ENCODE measurements at places on chromosomes 13 and 19.

DNA sequence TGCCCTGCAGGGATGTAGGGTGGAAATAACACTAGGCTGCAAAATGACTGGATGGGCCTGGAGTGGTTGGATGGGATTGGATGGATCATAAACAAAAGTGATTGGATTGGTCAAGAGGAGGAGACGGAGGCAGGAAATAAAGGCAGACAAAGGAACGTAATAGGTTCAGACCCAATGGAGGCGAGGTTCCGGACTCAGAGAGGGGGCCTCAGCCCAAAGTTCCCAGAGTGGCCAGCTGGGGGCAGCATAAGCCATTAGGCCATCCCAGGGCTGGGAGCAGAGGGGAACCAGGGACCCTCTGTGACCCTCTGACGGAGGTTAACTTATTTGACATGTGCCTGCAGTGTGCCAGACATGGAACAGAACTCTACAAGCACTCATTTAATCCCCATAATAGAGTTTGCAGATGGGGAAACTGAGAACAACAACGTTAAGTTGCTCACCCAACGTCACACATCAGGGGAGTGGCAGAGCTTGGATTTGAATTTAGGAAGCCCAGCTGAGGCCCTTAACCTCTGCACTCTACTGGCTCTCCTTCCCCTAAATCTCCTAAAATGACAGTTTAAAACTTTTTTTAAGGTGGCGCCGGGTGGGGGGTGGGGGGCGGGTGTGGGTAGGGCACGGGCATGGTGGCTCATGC lies 15.3 kb upstream of the MAP1S start:
- DNase-seq = no peak

GRCh38 chr19:1507763-1508506 lies 4.9 kb downstream of the ADAMTSL5 start:
- peak; percentile 58 for DNase-seq

DNA sequence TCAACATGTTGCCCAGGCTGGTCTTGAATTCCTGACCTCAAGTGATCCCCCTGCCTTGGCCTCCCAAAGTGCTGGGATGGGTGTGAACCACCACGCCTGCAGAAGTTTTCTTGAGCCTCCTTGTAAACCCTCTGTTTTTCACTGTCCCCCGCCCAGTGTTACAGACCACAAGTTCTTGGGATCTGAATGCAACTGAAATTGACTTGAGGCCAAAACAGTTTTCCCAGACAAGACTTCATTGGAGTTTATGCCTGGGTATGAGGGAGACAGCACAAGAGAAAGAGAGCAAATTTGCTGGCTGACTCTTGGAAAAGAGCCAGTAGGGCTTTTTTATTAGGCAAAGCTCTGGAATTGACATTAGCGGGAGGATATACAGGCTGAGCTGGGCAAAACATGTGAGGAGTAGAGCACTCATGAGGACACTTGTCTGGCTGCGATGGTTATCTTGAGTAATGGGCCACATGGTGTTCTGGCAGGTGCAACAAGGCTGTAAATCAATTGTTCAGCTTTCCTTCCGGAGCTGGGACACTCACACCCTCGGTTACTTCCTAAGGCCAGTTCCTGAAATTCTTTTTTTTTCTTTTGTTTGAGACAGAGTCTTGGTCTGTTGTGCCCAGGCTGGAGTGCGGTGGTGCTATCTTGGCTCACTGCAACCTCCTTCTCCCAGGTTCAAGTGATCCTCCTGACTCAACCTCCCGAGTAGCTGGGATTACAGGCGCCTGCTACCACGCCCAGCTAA lies 12.7 kb upstream of the HNRNPL start:
- DNase-seq = no peak

DNA sequence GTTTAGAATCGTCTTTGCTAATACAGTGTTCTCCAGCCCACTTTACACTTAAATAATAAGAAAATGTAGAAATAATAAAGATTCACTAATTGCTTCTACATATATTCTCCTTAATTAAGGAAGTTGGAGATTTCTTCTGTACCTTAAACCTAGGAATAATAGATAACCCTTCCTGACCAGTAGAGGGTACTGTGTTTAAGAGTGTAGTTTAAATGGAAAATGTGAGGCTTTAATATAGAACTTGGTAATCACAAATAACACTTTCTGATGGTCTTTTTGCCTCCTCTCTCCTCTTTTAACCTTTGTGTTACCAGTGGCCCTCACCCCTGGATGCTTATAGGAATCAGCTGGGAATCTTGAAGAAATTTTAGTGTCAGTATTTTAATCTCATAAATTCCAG lies 20.7 kb downstream of the POMP start:
- DNase-seq = no peak

- DNase-seq = no peak
Observed at GRCh38 chr19:3644351-3645066, 17.9 kb upstream of the CACTIN start.

GRCh38 chr19:4007836-4008539 lies 452 bp downstream of the PIAS4 start:
- DNase-seq = no peak

DNA sequence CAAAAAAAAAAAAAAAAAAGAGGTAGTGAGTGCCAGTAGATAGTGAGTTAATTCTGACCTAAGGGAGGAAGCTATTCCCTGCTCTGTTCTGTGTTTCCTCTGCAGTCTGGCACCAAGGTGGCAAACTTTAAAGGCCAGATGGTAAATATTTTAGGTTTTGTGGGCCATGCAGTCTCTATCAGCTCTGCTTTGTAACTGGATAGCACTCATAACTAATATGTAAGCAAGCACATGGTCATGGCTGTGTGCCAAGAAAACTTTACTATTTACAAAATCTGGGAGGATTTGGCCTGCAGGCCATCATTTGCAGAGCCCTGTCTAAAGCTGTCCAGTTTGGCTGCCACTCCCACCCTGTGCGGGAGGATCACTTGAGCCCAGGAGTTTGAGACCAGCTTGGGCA lies 4.3 kb downstream of the PIN1 start:
- no peak for DNase-seq

DNA sequence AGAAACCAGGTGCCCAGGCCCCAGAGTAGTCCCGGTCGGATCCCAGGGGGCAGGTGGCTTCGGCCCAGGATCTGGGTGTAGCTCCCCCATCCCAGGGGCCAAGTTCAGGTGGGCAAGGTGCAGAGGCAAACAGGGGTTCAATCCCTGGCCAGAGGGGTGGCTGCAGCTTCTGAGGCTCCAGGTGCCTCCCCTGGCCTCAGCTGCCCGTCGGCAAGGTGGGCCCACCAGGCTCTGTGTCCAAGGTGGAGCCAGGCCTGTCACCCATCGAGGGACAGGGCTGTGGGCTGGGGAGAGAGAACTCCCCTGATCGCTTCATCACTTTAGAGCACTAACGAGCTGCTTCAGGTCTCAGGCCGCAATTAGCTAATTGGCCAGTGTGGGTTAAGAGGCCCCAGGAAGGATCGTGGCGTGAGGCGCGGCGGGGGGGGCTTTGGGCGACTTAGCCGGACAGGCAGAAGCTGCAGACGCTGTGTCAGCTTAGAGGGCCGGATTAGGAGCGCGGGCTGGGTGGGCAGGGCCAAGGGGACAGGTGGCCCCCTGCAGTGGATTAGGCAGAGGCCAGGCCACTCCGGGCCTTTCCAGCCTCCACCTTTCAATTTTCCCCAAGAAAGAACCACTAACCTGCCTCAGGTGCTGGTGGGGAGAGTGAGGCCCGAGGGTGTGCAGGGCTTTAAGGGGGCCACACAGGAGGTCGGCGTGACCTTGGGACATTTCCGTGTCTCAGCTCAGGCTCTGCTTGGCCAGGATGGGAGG lies 2.8 kb upstream of the RAX2 start:
- DNase-seq = no peak

- peak; percentile 44 for DNase-seq
Observed at GRCh38 chr19:18995804-18996241, 37.5 kb downstream of the SUGP2 start.

DNA sequence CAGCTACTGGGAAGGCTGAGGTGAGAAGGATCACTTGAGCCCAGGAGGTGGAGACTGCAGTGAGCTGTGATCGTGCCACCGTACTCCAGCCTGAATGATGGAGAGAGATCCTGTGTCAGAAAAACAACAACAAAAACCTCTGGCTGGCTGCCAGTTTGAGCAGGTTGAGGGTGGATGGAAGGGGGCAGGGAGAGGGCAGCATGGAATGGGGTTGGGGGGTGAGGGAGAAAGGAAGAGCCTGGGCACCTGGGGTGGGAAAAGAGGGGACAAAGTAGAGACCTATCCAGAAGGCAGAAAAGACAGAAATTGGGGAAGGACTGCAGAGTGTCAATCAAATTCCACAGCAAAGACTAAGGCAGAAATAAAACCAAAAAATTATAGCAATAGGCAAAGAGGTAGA lies 4.7 kb downstream of the SLC1A5 start:
- DNase-seq = no peak

DNA sequence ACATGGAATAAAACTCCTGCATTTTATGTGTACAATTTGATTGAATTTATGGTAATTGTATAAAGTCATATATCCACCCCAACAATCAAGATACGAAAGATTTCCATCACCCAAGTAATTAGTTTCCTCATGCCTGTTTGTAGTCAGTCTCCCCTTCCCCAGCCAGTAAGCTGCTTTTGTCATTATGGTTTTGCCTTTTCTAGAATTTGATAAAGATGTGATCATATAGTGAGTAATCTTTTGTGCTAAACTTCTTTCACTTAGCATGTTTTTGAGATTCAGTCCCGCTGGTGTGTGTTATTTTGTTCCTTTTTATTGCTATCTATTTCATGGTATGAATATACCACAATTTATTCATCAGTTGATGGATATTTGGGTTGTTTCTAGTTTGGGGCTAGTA lies 16.0 kb downstream of the ITM2B start:
- no peak for DNase-seq
